ENCODE measurements at places on chromosomes 6 and 20.

- no peak for DNase-seq
These were observed 132.9 kb downstream of the JPH2 start for GRCh38 chr20:44054118-44054517.

DNA sequence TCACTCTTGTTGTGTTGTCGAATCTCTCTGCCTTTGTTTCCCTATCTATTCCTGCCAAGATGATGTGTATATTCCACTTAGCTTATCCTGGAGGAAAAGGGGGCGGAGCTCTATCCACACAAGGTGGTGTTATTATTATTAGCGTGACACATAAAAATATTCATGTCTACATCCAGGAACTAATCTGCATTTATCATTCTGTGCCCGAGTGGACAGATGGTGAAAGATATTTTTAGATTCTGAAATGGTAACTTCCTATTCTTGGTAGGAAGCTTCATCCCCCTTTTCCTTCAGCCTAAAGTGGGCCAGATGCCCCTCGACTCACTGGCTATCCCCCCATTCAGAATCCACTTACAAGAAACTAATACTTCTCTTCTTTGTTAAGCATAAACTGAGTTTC, 2.0 kb downstream of the XKR7 start:
- no peak for DNase-seq

- no peak for DNase-seq
These were observed 40.4 kb upstream of the DUSP22 start for GRCh38 chr6:251920-252319.

DNA sequence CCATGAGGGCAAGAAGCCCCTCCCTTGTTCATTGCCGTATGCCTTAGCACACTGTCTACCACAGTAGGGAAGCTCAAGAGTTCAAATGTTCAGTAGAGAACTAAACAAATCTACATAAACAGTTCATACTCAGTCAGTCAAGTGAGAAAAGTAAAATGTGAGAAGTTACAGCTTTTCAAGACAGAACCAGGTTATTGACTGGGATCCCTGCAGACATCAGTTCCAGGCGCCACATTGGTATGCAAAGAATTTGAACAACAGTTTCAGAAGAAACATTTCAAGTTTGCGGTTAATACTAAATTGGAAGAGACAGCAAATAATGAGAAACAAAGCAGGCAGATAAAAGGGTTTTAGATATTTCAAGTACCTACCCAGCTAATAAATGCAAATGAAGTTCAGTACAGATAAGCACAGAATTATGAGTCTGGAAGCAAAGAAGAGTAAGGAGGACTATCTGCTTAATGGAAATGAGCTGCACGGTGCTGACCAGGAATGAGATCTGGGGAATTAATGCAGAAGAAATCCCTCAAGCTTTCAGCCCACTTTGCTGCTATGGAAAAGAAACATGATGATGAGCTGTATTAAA, 246.2 kb downstream of the HACE1 start:
- no peak for DNase-seq

- peak; percentile 74 for DNase-seq
These were observed 144.0 kb upstream of the AGPAT4 start for GRCh38 chr6:161417717-161418462.

DNA sequence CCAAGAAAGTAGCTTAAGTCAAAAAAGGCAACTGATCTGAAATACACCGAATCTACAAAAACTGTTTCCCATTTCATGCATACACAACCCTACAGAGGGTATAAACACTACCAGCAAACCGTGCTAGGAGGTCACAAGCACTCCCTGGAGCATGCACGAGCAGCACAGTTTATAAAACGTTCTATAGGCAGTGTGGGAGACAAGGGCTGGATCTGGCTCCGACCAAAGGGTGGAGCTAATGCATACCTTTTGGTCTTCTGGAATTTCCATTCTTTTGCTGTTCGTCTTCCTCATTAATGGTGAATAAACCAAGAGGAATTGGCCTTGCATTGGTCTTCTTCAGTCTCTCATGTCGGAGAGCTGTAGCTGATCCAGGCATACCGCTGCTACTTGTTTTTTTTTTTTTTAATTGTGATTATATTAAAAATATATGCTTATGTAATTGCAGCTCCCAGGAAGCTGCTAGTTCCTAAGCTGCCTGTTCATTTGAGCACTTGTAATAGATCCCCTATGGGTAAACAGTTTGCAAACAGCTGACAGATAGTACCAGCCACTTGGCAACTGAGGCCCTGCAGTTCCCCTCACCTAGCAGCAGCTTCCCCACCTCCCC, 24.5 kb downstream of the MAP7 start:
- no peak for DNase-seq

DNA sequence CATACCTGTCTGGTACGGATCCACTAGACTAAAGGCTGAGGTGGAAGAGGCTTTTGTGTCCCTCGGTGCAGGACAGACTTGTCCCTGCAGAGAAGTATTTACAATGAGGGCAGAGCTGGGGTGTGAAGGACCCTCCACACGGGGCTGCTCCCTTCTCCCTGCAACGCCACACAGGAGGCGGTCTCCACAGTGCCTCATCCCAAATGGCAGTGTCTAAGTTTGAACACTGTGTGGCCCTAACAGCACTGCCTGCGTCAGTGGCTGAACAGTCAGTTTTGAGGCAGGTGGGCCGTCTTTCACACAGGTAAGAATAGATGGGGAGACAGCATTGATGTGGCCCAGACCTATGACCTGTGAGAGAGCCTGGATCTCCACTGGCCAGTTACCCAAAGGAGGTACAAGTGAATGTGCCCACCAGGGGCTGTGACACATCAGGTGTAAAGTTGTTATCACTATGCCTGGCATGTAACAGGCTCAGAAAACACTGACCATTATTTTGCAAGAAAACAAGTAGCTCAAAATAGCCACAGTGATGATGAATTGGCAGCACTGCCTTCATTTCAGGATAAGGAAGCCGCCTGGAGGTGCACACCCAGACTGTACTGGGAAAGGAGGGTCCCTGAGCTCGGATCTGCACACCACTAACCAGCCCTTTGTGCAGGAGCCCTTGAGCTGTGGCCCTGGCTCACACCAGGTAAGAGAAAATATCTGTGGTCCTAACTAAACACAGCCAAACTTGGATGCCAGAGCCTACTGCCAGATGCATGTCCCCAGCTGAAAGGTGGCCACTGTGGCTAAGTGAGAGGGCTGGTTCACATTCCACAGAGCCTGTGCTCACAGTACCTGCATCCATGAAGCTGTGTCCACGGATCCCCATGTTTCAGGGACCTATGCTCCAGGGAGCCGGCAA, 246.7 kb downstream of the DLL1 start:
- DNase-seq = no peak

DNA sequence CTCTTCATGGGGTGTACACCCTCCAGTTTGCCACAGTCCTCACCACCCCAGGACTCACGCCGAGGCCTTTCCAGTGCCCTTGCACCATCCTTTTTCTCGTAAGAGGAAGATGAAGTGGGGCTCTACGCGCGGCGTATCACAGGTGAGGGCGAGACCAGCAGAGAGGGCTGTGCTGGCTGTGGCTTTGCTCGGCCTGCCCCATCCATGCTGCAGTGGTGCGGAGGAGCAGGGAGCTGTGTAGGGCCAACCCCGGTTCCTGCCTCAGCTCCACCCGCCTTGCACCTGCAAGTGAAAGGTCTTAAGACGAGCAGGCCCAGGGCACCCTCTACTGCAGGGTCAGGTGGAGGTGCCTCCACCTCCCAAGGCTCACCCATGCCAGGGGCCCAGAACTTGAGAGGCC, 24.1 kb downstream of the RBCK1 start:
- no peak for DNase-seq

- no peak for DNase-seq
These were observed 211.4 kb upstream of the SMLR1 start for GRCh38 chr6:130615816-130616215.

GRCh38 chr6:35295521-35296315, 1.9 kb upstream of the DEF6 start:
- DNase-seq = no peak

DNA sequence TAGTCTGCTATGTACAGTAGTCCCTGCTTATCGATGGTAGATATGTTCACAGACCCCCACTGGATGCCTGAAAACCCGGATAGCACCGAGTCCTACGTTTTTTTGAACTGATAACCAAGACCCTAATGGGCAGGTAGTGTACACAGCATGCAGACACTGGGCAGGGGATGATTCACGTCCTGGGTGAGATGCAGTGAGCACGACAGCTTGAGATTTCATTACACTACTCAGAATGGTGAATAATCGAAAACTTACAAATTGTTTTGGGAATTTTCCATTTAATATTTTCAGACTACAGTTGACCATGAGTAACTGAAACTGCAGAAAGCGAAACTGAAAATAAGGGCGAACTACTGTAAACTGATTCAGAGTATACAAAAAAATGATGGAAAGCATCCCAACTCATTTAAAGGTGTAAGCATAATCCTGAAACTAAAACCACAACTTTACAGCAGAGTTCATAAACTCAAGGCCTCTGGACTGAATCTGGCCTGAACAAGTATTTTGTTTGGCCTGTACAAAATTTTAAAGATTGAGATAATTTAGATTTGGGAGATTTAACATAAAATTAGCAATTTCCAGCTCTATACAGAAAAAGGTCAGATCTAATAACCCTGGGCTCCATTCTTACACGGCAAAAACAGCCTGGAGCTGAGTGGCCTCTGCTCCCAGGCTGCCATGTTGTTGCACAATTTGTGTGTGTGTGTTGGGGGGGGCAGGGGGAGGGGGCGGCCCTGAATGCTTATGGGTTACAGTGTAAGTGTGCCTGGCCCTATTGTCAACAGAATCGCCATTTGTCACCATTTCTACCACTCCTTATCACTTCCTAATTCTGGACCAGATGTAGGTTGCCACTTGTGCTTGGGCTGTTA, 34.9 kb downstream of the RNF24 start:
- DNase-seq = peak; percentile 24

DNA sequence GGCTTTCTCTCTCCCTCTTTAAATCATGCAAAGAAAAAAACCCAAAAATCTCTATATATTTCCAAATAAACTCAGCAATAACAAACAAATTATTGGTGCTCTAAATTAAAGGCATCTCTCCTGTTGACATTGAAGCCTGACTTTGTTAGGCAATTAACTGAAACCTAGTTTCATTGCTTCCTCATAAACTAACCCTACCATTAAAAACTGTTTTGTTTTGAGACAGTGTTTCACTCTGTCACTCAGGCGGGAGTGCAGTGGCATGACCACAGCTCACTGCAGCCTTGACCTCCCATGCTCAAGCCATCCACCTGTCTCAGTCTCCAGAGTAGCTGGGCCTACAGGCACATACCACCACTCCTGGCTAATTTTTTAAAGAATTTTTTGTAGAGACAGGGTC, 34.9 kb downstream of the PIGU start:
- no peak for DNase-seq

GRCh38 chr6:38775870-38776269, 60.8 kb downstream of the DNAH8 start:
- DNase-seq = no peak

GRCh38 chr6:132612449-132613108, 11.5 kb downstream of the TAAR2 start:
- DNase-seq = no peak

GRCh38 chr20:51014797-51015722, 7.8 kb downstream of the KCNG1 start:
- DNase-seq = peak; percentile 48

GRCh38 chr6:132300323-132300949, 100.8 kb downstream of the MOXD1 start:
- DNase-seq = peak; percentile 58

DNA sequence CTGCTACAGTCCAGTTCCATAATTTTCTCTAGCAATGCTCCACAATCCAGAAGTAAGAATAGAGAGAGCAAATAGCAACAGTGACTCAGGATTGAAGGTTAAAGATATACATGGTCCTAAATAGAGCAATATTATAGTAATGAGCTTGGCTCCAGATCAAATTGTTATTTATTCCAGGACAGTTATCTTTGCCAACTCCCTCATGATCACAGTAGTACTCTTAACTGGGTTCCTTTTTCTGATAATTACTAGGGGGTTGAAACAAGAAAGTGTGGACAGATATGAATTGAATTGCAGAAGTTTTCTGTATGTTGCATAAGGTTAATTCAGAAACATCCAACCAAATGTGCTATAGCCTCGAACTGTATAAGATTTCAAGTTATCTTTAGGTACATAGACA, 11.9 kb downstream of the FAM184A start:
- no peak for DNase-seq

GRCh38 chr20:20201124-20201523, 148.8 kb downstream of the CFAP61 start:
- DNase-seq = no peak

DNA sequence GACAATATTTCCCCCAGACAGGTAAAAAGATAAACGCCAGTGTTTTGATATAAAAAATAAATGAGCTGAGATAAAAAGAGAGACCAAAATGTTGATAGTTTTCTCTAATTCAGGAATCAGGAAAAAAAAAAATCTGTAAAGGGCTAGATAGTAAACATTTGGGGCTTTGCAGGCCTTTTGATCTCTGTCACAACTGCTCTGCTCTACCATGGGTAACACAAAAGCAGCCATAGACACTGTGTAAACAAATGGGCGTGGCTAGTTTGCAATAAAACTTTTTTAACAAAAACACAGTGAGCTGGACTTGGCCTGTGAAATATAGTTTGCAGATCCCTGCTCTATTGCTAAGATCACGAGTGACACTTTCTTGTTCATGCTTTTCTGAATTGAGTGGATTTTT, 219.1 kb upstream of the STXBP5 start:
- no peak for DNase-seq

GRCh38 chr6:133227344-133227743, 13.8 kb upstream of the EYA4 start:
- DNase-seq = no peak

DNA sequence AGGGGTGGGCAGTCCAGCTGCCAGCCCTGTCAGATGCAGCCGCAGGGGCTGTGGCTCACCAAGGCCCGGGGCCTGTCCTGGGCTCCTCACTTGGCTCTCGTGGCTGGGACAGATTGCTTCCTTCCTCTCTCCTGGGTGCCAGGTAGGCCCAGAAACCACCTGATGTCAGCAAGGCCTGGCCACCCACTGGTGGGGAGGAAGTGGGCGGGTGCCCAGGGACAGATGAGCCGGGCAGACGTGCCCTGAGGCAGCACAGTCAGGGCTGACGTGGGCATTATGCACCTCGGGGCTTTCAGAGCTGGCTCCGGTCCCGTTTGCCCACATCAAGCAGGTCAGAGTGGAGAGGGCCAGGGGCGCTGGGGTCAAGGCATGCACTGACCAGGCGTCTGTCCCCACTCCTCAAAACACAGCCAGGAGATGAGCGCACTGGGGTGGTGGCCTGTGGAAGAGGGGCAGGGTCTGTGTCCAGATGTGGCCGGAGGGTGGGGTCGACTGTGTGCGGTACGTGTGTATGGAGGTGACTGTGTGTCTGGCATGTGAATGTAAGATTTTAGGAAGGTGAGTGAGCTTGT, 133.2 kb upstream of the PTPN1 start:
- no peak for DNase-seq

GRCh38 chr6:15106958-15107643, 138.8 kb upstream of the JARID2 start:
- DNase-seq = no peak

DNA sequence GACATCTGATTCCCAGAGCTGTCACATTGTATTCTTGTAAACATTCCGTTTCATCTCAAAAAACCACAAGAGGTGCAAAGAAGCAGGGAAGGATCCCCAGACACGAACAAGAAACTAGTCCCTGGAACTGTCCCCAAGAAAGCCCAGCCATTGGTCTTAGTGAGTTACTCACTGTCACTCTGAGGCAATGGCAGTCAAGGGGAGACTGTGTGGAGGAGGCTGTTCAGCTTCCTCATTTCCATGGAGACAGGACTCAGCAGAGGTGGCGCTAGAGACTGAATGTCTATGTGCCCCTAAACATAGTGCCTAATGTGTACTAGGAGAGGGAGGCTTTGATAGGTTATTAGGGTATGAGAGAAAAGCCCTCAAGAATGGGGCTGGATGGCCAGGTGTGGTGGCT, 11.1 kb downstream of the ULBP1 start:
- no peak for DNase-seq

- DNase-seq = peak; percentile 92
These were observed 54.1 kb upstream of the SHLD1 start for GRCh38 chr20:5696011-5696559.
